DMS153 (cell line): ENCODE measurements at places on chromosomes 6 and 20.

DNA sequence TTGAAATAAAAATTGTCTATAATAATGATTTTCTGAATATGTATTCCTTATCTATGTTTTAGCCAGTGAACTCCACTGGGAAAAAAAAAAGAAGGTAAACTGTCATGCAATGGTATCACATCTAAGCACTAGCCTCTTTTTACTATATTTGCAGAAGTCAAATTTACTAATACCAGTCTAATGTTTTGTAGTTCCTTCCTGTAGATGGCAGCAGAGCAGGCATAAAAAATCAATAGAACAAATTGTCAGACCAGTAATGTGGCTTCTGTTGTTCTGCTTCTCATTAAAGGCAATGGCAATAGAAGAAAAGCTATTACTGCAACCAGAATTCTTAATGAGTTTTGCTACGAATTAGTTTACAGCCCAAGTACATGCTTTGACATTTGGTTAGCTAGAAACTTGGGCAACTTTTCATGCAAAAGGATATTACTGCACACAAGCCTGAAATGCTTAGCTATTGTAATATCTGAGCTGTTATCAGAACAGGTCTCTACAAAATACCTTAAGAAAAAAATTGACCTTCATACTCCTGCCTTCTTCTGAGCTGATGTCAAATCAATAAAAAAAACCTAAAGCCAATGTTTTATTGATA, 476.9 kb downstream of the KHDRBS2 start:
- peak; percentile 18 for DNase-seq

DNA sequence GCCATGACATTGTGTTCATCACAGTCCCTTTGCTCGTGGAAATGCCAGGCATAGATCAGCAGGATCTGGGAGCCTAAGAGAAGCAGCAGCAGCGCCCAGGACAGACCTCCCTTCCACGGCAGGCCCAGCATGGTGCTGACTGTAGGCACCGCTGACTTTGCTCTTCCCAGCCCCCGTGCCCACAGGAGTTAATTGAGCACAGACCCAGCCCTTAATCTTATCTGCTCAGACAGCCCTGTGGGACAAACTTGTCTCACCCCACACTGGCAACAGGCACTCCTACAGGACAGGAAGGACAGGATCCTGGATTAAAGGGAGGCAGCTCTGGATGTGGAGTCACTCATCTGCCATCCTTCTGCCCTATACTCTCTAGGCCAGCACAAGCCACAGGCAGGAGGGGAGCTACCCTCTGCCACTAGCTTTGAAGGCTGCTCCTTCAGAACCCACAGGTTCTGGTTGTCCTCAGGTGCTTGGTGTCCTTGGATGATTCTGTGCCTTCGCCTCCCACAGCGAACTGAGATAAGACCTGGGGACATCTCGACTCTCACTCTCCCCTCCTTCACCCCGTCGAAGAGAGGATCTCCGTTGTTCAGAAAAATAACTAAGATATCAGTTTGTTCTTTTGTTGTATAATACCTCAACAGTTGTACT, at the start of gene CST9L:
CST9L (minus strand) TSS at position 165 of the 651 bp plus-strand sequence; CDS start at position 131, 34 bp downstream.
- no peak for DNase-seq

DNA sequence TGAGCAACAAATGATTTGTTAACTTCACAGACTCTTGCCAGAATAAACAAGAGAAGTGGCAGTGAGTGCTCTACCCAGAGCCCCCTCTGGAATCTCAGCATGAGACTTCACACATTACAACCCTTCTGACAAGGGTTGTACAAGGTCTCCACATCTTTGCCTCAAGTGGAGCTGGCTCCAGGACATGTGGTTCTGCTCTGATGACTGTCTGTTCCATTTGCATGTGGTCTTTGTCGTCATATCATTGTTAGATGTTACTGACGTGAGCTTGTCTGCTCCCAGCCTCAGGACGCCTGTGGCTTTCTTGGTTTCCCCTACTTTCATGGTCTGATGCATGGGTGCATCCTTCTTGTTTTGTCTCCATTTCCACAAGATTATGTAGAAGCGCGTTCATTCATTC, 115.0 kb downstream of the SLC24A3 start:
- no peak for DNase-seq

GRCh38 chr6:108820006-108820405, 28.2 kb upstream of the ARMC2 start:
- no peak for DNase-seq

- DNase-seq, result no peak
These were observed 66.5 kb downstream of the CNBD2 start for GRCh38 chr20:36034875-36035274.

DNA sequence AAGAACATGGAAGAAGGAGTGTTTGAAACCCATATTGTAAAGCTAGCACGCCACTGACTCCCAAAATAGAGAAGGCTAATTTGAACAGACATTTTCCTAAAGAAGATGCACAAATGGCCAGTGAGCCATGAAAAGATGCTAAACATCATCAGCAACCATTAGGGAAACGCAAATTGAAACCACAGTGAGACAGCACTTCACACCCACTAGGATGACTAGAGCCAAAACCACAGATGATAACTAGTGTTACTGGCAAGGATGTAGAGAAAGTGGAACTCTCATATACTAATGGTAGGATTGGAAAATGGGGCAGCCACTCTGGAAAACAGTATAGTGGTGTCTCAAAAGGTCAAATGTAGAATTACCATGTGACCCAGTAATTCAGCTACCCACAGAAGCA, 58.2 kb downstream of the BMP7 start:
- no peak for DNase-seq

- DNase-seq, result no peak
These were observed 17.7 kb downstream of the HCK start for GRCh38 chr20:32069711-32070110.

DNA sequence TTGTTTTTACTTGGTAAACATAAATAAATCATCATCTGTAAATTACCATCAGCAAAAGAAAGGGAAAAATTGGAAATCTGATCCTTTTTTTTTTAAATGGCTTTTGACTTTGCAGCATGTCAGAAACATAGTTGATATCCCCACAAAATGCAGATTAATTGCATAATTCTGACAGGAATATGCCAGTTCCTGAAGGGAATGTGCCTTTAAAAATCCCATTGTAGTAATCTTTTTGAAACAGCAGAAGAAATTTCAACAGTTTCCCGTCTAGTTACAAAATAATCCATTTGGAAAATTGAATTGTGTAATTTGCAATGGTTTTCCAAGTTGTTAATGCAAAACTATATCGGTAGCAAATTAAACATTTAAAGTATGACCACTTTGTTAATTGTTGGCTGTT, 95.2 kb downstream of the DOK5 start:
- no peak for DNase-seq

GRCh38 chr6:66336176-66336575, 629.1 kb upstream of the EYS start:
- no peak for DNase-seq

- no peak for DNase-seq
These were observed 81.4 kb downstream of the CTNNBL1 start for GRCh38 chr20:37775200-37775599.

GRCh38 chr6:54860132-54860531, 13.6 kb downstream of the FAM83B start:
- DNase-seq, result no peak

GRCh38 chr6:32980488-32981038, 12.2 kb downstream of the BRD2 start:
- no peak for DNase-seq

DNA sequence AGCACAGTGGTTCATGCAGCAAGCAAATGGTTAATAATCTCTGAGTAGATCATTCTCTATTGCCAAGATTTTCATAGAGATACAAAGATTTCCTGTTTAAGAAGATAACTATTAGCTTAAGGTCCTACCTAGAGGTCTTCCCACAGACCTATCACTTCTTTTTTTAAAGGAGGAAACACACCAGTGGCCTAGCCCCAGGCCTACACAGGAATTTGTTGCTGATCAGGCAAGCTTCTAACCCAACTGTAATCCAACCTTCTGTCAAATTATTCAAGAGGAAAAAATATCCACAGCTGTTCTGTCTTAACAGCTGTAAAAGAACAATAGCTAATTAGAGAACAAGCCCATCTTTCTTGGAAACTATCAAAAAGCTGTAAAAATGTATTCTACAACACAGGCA, 332.8 kb downstream of the BTBD9 start:
- DNase-seq, result no peak
